Activated naive CD4-positive, alpha-beta T cell treated with Interleukin-2 at 50 U/mL for 16 hours (primary cell): ENCODE measurements at places on chromosomes 4 and X.

DNA sequence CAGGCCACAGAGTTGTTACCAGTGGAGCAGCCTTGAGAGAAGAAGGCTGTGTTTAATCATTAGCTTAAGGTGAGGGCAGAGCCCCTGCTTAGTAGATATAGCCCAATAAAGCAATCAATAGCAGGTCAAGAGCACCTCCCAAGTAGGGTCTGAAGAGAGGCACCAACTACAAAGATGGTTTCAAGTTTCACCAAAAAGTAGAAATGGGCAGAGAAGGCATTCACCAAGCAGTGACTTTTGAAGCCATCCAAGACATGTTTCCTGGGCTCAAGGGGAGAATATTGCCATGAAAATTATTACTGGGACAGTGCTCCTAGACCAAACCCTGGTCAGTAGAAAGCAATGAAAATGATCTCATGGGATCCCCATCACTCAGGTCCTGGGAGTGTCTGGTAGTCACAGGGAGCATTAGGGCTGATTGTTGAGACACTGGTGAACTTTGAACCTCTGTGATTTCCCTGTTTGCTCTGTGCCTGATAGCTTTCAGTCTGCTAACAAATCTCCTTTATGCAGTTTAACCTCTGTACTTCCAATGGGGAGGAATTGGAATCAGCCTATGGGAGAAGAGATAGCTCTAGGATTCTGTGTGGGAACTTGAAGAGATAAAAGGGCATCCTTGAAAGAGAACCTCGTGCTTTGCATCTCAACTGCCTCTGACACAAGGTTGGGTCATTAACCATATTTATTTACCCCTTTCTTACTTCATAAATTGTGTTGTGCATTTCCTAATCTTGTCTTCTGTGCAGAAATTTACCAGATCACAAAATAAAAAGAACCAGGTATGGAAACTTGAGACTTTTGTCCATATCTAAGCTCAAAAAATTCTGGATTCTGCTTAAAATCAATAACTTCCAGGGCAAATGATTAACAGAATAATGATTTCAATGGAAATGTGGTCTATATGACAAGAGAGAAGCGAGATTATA is 9.3 kb upstream of the OTC start:
- no peak for DNase-seq

DNA sequence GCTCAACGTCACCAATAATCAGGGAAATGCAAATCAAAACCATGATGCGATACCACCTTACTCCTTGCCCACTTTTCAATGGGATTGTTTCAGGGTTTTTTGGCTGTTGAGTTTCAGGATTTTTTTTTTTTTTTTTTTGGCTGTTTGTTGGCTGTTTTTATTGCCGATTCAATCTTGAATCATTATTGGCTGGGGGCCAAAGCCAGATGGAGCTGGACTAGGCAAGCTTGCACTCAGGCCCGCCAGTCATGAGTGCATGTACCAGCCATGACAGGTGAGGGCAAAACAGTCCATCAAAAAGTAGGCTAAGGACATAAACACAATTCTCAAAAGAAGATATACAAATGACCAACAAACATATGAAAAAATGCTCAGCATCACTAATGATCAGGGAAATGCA is 13.3 kb downstream of the YIPF7 start:
- DNase-seq: no peak

- DNase-seq: no peak
Measured at GRCh38 chr4:40562681-40563080, 67.0 kb downstream of the RBM47 start.

GRCh38 chr4:21768349-21769310 is 179.9 kb downstream of the KCNIP4 start:
- no peak for DNase-seq

DNA sequence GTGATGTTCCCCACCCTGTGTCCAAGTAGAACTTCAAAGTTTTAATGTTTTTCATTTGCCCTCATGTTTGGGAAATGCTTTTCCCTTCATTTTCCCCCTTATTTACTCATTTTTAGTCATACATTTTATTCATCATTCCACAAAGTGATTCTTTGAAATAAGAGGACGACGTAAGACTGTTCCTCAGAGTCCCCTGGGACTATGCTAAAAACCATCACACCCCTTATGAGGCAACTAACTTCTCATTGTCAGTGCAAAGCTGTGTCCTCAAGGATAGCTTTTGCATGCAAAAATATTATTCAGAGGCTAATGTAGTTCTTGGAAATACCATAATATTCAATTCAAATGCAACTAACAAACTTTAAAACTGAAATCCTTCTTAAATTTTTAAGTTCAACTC is 14.8 kb upstream of the ADGRG2 start:
- DNase-seq: no peak

DNA sequence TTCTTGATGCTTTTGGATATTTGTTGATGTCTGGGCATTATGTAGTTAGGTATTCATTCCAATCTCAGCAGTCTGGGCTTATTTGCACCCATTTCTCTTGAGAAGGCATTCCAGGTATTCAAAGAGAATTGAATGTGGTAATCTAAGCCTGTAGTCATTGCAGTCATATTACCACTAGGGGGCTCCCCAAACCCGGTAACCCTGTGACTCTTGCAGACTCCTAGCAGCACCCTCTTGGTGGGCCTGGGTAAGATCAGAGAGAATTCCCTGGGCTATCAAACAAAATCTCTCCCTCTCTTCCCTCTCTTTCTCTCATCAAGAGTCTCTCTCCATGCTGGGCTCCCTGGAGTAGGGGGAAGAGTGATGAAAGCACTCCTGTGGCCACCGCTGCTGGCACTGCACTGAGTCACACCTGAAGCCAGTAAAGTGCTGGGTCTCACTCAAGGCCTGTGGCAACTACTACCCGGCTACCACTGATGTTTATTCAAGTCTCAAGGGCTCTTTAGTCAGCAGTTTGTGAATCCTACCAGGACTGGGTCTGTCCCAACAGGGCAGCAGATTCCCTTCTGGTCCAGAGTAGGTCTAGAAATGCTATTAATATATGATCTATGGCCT is 187.7 kb upstream of the NUDT10 start:
- DNase-seq: peak; percentile 2

- DNase-seq: no peak
Measured at GRCh38 chr4:125104616-125105015, 210.1 kb upstream of the FAT4 start.

DNA sequence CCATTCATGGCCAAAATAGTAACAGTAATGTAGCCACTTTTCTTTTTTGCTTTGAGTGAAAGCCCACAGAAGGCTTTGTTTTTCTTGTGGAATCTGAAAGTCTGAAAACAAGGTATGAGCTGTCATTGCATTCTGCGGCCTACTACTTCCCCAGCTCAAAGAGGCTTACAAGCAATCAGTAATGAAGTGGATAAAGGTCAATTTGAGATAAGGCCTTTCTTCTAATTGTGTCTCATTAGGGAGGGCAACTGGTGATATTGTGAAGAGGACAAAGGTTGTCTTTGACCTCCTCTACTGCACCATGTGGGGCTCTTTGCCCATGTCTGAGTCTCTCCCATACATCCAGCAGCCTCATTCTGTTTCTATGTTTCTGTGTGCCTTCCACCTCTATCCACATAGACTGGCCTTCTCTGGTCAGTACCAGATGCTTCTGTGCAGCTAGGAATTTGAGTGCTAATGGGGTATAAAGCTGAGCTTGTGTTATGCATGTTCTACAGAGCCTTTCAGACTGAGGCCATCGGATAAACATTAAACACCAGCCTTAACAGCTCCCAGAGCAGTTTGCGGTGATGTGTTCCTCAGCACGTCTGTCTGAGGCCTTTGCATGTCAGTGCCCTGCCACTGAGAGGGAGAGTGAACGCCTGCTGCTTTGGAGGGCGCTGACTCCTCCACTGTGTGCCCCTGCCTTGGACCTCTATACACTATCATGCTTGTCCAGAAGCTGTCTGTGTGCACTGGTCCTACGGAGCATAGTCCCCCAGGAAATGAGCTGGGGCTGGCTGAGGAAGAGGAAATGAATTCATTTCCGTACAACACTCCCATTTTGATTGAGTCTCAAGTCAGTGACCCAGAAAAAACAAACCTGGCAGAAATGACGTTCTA is 80.2 kb downstream of the SH2D1A start:
- no peak for DNase-seq

DNA sequence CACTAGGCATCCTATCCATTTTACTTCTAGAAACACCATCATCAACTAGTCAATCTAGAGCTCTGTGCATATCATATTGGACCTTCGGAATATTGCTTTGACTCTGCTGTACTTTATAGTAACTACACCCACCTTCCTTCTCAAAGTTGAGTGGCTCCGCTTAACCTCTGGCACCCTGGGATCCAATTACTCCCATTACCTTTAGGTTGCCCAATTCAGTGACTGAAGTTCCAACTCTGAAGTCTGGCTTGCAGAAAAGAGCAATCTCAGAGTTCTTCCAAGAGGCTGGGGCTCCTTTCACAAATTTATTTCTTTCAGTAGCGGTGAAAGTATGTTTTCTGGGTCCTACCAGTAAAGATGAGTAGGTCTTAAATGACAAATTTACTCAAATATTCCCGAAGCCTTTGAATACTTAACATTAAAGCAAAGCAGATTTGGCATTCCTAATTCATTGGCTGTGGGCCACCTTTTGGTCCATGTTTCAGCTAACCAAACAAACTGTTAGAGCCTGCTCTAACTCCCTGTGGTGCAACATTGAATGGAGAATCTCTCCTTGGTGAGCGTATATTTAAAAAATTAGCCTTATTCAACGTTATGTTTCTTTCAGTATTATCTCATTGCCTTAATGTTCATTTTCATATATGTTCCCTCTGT is 1215.8 kb downstream of the RAPGEF2 start:
- no peak for DNase-seq

GRCh38 chrX:105567082-105567481 is 255.3 kb upstream of the NRK start:
- no peak for DNase-seq

DNA sequence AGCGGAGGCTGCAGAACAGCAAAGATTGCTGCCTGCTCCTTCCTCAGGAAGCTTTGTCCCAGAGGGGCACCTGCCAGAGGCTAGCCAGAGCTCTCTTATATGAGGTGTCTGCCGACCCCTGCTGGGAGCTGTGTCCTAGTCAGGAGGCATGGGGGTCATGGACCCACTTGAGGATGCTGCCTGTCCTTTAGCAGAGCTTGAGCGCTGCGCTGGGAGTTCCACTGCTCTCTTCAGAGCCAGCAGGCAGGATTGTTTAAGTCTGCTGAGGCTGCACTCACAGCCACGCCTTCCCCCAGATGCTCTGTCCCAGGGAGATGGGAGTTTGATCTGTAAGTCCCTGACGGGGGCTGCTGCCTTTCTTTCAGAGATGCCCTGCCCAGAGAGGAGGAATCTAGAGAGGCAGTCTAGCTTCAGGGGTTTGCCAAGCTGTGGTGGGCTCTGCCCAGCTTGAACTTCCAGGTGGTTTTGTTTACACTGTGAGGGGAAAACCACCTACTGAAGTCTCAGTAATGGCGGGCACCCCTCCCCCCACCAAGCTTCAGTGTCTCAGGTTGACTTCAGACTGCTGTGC is 10.9 kb downstream of the DCK start:
- peak; percentile 50 for DNase-seq
